Mesenteric fat pad (tissue), 1 donor: ENCODE measurements at places on chromosomes 3 and 15.

GRCh38 chr3:101281521-101282030 is 38.8 kb downstream of the IMPG2 start:
- DNase-seq: no peak

GRCh38 chr3:156341831-156342416 is 213.0 kb downstream of the SSR3 start:
- DNase-seq: no peak

- no peak for DNase-seq
These were observed 25.1 kb downstream of the ATP11B start for GRCh38 chr3:182818296-182818978.

GRCh38 chr3:33318710-33319380 is 41.6 kb downstream of the FBXL2 start:
- DNase-seq: no peak

DNA sequence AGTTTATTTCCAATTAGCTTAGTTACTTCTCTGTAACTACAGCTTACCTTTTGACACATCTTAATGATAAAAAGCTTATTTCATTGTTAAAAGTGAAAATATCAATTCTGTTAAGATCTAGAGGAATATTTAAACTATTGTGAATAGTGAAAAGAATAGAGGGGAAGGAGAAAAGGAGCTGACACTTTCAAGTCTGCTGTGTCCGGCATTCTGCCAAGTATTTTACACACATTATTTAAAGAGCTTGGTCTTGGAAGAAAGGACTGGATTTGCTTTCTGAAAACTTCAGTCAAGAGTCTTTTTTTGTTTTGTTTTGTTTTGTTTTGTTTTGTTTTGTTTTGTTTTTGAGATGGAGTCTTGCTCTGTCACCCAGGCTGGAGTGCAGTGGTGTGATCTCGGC is 34.8 kb downstream of the CCDC80 start:
- DNase-seq: no peak

DNA sequence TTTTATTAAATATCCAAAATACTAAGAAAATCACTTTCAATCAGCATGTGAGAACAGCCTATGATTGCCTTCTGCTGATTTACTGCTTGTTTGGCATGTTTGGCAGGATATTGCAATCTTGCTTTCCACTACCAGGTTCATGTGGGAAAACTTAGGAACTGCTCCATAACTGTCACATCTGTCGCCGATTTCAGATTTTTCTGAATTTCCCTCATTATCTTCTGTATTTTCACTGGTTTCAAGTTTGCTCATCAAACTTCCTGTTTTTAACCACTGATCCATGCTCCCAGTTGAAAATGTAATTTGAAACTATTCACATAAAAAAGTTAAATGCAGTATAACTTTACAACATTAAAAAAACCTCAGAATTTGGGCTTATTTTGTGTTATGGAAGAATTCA is 93.0 kb downstream of the NFKBIZ start:
- DNase-seq: no peak

GRCh38 chr3:127529346-127530188 is 61.0 kb downstream of the TPRA1 start:
- no peak for DNase-seq

GRCh38 chr3:53818221-53819162 is 27.7 kb downstream of the CHDH start:
- DNase-seq: no peak

- no peak for DNase-seq
These were observed 11.2 kb downstream of the SH2D7 start for GRCh38 chr15:78103406-78104118.

DNA sequence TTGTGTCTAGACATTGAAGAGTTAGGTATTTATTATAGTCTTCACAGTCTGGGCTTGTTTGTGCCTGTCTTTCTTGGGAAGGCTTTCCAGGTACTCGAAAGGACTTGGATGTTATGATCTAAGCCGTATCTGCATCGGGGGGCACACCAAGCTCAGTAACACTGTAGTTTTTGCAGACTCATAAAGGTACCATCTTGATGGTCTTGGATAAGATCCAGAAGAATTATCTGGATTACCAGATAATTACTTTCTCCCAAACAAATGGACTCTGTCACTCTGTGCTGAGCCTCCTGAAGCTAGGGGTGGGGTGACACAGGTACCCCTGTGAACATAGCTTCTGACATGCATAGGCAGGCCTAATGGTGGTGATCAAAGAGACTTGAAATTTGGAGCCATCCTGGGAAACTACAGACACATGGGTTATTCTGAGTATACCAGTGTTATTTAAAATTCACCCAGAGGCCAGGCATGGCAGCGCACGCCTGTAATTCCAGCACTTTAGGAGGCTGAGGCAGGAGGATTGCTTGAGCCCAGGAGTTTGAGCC is 238.6 kb upstream of the TPM1 start:
- no peak for DNase-seq

GRCh38 chr15:92510163-92510882 is 116.6 kb downstream of the ST8SIA2 start:
- DNase-seq: no peak

DNA sequence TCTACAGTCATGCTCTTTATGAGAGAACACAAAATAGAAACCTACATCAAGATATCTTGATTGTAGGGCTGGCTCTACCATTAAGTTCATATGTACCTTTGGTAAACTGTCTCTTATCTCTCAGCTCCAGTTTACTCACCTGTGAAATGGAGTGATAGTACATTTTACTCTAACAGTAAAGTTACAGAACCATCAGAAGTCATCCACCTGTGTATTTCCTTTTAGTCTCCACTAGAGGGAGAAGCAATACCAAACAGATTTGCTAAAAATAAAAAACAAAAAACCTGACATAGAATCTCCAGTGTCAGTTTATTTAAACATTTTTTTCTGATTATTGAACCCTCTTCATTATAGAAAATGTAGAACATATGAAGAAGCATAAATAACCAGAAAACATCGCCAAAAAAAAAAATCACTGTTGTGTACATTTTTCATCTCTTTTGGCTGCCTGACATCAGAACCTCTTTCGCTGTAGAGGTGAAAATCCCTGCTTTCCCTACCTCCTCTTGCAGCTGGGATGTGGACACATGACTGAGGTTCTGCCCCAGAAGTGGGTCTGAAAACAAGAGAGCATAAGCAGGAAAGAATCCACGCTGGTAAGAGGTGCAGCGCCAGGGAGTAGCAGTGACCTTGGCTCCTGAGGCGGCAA is 48.7 kb upstream of the WDR72 start:
- no peak for DNase-seq

- DNase-seq: no peak
These were observed 309.3 kb downstream of the LRRC3B start for GRCh38 chr3:26931896-26932295.

DNA sequence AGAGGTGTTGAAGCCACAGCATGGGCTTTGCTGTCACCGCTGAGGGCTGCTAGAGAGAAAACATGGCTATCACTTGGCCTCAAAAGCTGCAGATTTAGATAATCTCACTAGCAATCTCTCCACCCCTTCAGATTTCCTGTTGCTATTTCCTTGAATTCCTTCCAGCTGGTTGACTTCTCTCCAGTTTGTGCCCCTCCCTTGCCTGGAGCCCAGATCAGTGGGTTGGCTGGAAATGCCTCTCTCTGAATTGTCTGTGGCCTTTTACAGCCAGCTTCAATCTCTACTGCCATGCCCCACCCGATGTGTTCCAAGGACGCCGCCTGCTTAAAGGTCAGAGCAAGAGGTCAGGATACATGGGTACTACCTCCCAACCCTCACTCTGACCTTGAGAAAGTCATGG is 294.1 kb downstream of the NTRK3 start:
- peak; percentile 64 for DNase-seq

DNA sequence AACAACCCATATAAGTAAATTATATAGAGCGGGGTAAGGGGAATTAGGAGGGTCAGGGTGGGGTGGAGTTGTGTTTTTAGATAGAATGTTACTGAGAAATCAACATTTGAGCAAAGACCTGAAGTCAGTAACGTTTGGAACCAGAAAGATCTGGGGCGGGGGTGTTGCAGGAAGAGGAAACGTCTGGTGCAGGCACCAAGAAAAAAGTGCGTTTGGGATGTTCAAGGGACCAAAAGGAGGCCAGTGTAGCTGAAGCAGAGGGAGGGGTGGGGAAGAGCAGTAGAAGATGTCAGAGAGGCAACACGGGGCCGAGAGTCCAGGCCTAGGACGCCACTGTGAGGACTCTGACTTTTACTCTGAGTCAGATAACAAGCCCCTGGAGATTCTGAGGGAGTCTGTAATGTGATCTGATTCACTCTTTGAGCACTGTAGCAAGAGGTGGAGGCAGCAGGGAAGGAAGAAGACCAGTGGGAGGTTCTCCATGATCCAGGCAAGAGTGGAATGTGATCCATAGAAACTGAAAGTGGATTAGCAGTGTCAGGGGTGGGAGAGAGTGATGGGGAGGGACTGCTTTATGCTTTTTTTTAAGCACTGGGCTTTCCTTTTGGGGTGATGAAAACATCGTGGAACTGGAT is 179.3 kb upstream of the CHRM5 start:
- DNase-seq: no peak

DNA sequence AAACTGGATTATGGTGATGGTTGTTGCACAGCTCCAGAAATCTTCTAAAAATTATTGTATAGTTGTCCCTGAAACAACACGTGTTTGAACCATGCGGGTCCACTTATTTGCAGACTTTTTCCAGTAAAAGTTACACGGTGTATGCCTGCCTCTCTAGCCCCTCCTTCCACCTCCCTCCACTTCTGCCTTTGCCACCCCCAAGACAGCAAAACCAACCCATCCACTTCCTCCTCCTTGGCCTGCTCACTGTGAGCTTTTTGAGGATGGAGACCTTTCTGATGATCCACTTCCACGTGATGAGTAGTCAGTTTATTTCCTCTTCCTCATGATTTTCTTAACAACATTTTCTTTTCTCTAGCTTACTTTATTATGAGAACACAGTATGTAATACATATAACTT is 5.4 kb downstream of the CYFIP1 start:
- DNase-seq: no peak

DNA sequence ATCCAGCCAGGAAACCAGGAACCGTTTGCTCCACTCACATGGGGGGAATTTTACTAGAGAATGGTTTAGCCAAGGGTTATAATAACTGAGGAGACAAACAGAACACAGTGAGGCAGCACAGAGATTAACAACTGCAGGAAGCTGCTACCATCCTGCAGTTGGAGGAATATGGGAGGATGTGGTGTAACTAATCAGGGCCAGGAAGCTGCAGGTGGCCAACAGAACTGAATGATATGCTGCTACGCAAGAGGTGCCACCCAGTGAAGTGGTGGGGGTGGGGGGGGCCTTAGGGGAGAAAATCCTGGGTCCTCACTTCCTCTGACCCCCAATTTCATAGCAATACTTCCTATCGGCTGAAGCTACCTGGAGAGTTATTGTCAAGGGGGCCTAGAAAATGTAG is 306.4 kb upstream of the STT3B start:
- no peak for DNase-seq

GRCh38 chr3:45199837-45200648 is 26.0 kb downstream of the TMEM158 start:
- DNase-seq: no peak

GRCh38 chr15:70741677-70742293 is 21.6 kb downstream of the UACA start:
- DNase-seq: no peak

GRCh38 chr3:52623234-52623792 is 62.4 kb downstream of the PBRM1 start:
- DNase-seq: no peak

DNA sequence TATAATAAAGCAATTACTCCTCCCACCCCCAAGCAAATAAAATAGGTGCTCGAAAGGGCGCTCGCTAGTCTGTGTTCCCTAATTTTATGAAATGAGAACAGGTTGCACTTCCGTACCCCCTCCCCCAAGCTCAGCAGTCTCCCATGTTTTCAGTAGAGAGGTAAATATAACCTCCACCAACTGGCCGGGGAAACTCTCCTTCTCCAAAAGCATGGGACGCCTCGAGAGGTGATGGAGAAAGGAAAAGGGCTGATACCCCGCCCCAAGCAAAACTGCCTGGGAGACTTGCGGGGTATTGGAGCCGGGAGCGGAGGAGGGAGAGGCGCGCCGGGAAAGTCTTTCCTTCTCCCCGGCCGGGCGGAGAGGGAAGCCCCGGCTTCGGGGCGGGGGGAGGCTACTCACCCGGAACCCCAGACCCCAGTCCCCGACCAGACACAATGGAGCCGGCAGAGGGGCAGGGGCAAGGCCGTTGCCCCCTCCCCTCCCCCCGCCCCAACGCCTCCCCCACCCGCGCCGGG is 605 bp downstream of the DCUN1D1 start:
- no peak for DNase-seq

- DNase-seq: no peak
These were observed 245.3 kb upstream of the ZPLD1 start for GRCh38 chr3:102189541-102189940.

- DNase-seq: no peak
These were observed 97.1 kb upstream of the SLC6A6 start for GRCh38 chr3:14305324-14305723.
